BJ (cell line): ENCODE measurements at places on chromosomes 3 and 15.

GRCh38 chr15:87967951-87968350 is 288.6 kb downstream of the NTRK3 start:
- no peak for DNase-seq

GRCh38 chr3:112352720-112353119 is 19.8 kb downstream of the CD200 start:
- DNase-seq, result no peak

GRCh38 chr3:108088697-108089096 is 2.1 kb downstream of the CD47 start:
- no peak for DNase-seq

- DNase-seq, result no peak
These were observed 954 bp downstream of the CLDN11 start for GRCh38 chr3:170419557-170420087.

- no peak for DNase-seq
These were observed 281.9 kb upstream of the ONECUT1 start for GRCh38 chr15:53072077-53072476.

GRCh38 chr3:160804762-160805161 is 48.7 kb downstream of the PPM1L start:
- DNase-seq, result no peak

DNA sequence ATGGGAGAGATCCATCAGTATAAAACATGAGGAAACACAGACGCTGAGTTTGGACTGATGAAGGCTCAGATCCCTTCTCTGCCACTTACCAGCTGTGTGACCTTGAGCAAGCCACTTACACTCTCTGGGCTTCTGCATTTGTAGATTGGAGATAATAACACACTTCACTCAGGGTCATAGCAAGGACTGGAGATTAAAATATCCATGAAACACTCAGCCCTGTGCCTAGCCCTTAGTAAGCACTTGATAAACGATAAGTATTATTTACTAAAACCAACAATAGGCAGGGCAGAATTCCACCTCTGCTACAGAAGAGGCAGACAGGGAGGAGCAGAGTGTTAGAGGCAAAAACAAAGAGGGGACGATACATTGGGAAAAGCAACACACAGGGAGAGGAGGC is 420.5 kb upstream of the WNT5A start:
- DNase-seq, result no peak

GRCh38 chr3:152126260-152126659 is 142.5 kb upstream of the MBNL1 start:
- DNase-seq, result no peak

DNA sequence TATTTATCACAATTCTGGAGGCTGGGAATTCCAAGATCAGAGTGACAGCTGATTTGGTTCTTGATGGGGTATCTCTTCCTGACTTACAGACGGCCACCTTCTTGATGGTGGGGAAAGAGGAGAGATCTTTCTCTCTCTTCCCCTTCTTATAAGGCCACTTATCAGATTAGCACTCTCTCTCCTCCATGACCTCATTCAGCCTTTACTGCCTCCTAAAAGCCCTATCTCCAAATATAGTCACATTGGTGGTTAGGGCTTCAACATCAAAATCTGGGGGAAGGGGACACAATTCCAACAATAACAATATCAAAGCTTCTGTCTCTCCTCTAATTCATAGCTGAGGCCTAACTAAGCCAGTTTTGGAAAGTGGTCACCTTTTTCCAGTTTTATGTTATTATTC is 91.7 kb upstream of the MBNL1 start:
- no peak for DNase-seq
